Posterior vena cava (tissue), 2 donors: ENCODE measurements at places on chromosomes 7 and 10. TPM values are rescaled to one million over a fixed set of nuclear protein-coding genes. Genes with fewer than 3 reads are reported as not detected.
A peak's percentile ranks its signal among the peaks of the same experiment; 100 is the strongest.

The ZNF679 gene
- not detected for total RNA-seq

The GRID2IP gene
- total RNA-seq: not detected

The STEAP4 gene
- total RNA-seq: 202 TPM

The ICA1 gene
- total RNA-seq: 11.8 TPM

The AEBP1 gene
- total RNA-seq: 919 TPM

The GPNMB gene
- 190 TPM for total RNA-seq

The TMEM209 gene
- total RNA-seq: 12.8 TPM

The PNLIP gene
- not detected for total RNA-seq

The IDI2 gene
- total RNA-seq: not detected

GRCh38 chr10:78304091-78305045 is 270.7 kb downstream of the RPS24 start:
- DNase-seq: no peak

- DNase-seq: no peak
Measured at GRCh38 chr7:76409537-76409936, at the start of gene SSC4D. Gene SSC4D, minus strand, starts transcription at chr7:76409697. Its CDS starts 5,258 bp downstream, at chr7:76404439.

- DNase-seq: no peak
Measured at GRCh38 chr10:25056726-25057125, 40.3 kb downstream of the THNSL1 start.

GRCh38 chr10:5499493-5500140 is at the start of gene CALML5:
Gene CALML5, minus strand, starts transcription at chr10:5499570. Its CDS starts 132 bp downstream, at chr10:5499438.
- peak; percentile 38 for DNase-seq

DNA sequence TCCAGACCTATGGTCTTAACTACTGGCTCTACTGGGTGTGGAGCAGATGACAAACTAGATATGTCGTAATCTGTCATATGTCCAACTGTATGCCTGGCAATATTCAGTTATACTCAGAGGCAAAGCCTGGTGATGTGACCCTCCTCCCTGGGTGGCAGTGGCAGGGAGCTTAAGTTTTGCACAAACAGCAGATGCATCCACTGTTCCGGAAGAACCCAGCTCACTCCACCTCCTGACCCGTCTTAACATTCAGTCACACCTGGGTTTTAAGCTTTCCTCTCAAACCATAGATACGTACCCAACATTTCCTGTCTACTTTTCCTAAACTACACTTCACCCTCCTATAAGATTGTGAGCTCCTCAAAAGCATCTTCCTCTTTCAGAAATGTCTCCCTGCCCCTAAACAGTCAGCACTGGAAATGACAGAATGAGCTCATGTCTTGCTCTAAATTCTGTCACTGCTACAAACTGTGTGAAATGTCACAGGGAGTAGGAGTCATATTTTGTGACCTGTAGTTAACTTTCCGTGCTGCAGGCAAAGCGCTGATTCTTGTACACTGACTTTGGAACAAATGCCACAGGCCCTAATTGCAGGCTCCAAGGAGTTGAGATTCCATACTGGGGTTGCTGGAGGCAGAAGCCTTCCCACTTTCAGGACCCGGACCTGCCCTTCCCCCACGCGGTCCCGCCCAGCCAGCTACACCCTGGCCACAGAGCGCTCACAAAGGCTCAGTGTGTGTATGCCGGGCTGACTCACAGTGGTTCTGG is 23.9 kb downstream of the SCD start:
- peak; percentile 93 for DNase-seq

- DNase-seq: no peak
Measured at GRCh38 chr10:97764519-97764931, 7.3 kb downstream of the SFRP5 start.

DNA sequence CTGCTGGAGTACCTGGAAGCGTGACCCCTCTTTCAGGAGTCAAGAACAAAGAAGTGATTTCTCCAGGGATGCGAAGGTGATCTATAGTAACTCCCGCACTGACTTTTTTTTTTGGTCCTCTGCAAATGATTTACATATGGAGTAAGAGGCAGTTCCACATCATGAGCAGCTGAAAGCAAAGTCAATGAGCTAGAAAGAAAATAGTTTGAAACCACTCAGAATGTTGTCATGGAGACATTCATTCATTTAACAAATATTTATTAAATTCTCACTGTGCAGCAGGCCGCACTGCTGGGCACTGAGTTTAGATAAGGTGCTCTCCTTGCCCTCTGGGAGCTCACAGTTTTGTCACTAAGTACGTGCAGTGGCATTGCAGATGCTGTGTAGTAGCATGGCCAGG is 206.7 kb downstream of the CAMK1D start:
- no peak for DNase-seq

GRCh38 chr10:30041196-30042105 is 17.9 kb downstream of the JCAD start:
- no peak for DNase-seq

DNA sequence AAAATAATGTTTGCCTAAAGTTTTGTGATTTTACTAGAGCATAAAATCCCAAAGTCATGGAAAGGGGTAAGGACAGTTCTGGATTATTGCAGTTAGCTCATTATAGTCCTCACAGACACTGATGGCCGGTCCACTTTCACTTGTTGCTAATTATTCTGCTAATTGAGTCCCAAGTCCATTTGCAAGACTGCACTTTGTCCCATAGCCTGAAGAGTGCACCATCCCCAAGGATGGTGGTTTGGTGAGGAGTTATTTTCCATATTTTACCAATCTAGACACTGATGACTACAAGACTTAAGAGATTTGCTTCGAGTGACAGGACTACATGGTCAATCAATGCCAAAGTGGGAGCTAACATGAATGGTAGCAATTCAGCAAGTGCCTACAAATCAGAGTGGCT is 181.8 kb upstream of the CACNA2D1 start:
- no peak for DNase-seq

GRCh38 chr10:695396-695795 is 5.9 kb upstream of the DIP2C start:
- DNase-seq: no peak

DNA sequence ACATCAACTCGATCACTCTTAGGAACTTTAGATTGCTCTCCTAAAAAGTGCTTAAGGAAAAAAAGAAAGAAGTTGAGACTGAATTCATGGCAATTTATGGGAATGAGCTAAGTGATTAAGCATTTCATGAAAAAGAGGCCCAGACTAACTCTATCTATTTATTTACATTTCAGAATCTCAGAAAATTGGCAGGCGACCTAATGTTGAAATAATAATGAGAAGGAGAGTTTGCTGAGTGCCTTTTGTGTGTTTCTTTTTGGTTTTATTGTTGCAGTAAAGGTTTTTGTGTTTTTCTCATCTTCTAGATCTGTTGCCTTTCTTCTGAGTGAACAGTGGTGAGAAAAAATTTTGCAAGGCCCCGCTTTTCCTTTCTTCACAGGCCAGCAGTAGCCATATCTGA is 3.8 kb downstream of the GRK5 start:
- no peak for DNase-seq

GRCh38 chr10:43120929-43121314 is 17.3 kb upstream of the CSGALNACT2 start:
- DNase-seq: peak; percentile 86

- no peak for DNase-seq
Measured at GRCh38 chr10:105950410-105950809, 1214.1 kb downstream of the SORCS1 start.

GRCh38 chr7:35658606-35659201 is 36.2 kb downstream of the HERPUD2 start:
- DNase-seq: no peak

DNA sequence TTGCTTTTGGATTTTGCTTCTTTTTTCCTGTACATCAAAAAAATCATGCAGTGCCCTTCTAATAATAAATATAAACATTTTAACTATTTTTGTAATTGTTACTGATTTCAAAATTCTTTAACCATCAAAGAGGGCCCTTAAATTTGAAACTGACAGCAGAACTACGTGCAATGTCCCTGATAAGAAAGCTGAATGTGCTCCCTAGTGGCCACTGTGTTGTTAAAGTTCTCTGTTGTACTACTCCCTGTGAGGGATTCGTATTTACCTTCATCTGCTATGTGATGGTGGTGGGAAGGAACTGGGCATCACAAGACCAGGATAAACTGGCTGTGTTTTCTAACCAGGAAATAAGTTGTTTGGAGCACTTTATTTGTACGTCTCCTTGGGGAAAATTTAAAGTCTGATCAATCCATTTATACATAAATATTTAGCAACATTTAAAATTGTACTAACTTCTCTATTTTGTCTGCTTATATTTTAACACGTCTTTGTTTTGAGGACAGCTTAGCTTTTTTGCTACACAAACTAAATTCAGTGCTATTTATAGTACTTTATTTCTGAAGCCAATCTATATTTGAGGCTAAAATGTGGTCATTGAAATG is 322.4 kb downstream of the HGF start:
- DNase-seq: no peak

GRCh38 chr10:14549496-14549895 is 218.8 kb upstream of the FRMD4A start:
- no peak for DNase-seq

GRCh38 chr10:119784340-119785067 is 58.7 kb downstream of the INPP5F start:
- DNase-seq: no peak

DNA sequence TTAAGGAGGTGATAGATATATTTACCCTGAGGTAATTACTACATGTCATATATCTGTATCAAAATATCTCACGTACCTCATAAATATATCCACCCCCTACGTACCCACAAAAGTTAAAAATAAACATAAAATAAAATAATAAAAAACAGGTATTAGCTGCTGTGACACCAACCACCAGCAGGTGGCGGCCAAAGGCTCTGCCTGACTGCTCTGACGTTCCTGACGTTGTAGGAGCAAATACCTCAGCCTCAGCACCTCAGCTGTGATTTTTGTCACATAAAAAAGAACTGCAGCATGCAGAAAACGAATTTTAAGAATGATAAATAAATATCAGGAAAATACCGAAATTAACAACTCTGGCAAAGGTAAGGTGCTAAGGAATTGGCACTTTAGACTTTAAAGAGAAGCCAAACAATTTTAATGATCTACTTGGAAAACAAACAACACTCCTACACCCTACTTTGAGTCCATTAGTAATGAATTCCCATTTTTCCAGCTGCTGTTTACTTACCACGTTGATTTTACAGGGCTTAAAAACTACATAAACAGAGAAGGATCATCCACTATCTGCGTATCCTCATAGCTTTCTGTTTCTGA is 125.4 kb upstream of the TARP start:
- DNase-seq: peak; percentile 88

GRCh38 chr10:79066411-79067240 is 2.1 kb upstream of the ZMIZ1 start:
- DNase-seq: no peak

DNA sequence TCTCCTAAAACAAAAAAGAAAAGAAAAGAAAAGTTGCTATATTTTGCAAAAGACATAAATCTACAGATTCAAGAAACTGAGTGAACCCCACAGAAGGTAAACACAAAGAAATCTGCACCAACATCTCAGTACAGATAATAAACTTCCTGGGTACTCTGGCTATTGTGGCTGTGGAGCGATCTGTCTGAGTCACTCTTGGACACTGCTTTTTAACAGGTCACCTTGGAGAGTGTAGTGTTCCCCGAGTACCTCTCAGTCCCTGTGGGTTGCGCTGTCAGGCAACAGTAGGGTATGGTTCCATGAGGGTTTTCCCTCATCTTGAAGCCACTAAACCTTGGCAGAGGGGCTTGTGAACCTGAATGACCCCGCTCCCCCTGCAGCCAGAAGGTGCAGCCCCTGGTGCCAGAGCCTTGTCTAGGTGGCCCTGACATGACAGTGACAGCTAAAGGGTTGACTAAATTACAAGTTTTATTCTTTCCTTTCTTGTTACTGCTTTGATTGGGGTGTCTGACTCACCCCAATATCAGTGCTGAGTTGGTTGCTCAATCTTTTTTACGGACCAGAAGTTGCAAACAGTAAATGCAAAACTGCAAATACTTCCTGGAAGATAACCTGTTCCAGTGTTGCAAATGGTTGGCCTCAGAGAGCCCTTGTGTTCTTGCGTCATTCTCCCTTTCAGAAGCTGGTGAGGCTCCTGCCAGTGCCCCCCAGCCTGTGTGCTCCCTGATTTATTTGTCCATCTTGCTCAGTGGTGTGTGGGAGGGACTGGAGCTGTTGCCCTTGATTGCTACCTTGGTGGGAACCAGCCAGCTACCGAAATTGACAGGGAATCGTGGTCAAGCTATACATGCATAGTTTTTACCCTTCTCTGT is 30.6 kb downstream of the POR start:
- DNase-seq: no peak

DNA sequence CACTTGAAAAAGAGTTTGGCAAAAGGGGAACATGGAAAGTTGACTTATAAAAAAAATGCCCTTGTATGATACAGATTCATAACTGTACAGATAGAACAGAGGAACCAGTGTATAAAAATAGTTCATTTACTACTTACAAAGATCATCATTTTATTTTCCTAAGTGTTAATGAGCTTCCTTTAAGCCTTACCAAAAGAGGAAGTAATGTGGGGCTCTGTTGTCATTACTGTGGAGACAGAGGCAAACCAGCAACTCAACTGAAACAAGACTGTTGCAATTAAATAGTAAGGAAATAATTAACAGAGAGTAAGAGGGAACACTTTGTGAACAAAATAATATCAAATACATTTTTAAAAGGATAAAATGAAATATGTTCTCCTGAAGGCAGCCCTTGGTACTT is 526.2 kb upstream of the ADARB2 start:
- DNase-seq: no peak

GRCh38 chr10:69217119-69217754 is 2.9 kb upstream of the HKDC1 start:
- no peak for DNase-seq

GRCh38 chr7:102082693-102083368 is 203.8 kb upstream of the SH2B2 start:
- no peak for DNase-seq

GRCh38 chr7:36406156-36406555 is 16.5 kb downstream of the ANLN start:
- no peak for DNase-seq

GRCh38 chr7:80634505-80634904 is 3.9 kb upstream of the CD36 start:
- DNase-seq: no peak

DNA sequence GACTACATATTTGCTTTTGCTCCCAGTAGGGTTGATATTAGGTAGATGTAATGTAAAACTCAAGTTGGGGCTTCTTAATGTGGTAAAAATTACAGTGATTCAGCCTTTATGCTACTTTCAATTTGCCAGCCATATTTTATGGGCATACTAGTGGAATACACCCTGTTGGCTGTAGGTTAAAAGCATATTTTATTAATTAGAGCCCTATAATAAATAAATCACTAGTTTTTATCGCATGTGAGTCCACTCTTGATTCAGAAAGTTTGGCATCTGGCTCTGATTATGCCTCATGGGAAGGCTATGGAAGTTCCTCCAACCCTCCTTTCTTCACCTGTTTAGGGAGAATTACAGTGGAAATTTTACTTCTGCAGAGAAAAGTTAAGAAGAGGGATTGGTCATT is 390.9 kb downstream of the GATA3 start:
- DNase-seq: no peak
